ENCODE measurements at places on chromosomes 11 and 22.

DNA sequence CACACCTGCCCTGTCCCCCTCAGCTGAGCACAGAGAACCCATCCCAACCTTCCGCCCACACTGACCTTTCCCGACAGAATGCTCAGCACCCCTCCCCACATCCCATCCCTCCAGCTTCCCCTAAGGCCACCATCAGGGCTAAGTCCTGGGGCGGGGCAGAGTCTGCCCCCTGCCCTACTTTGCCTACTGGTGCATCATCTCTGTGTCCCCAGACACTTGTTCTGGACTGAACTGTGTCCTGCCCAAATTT lies 109.8 kb downstream of the CTTN start:
- DNase-seq, result no peak

GRCh38 chr11:45383224-45383623 lies 97.1 kb upstream of the SYT13 start:
- DNase-seq, result no peak

GRCh38 chr22:39900306-39901227 lies at the start of gene GRAP2:
GRAP2 (plus strand) TSS chr22:39901084; CDS start chr22:39947107, 46,023 bp downstream.
- peak; percentile 38 for DNase-seq

GRCh38 chr11:96189351-96189750 lies 153.6 kb downstream of the MAML2 start:
- no peak for DNase-seq

- no peak for DNase-seq
Observed at GRCh38 chr11:132943706-132944568, 588.4 kb downstream of the OPCML start.
